Stimulated activated naive CD8-positive, alpha-beta T cell treated with anti-CD3 and anti-CD28 coated beads, Interleukin-15, Interleukin-2, amounts not matched to agents 100 U/mL and 50 U/mL, for 24 hours (primary cell): ENCODE measurements at places on chromosomes 4 and X.

GRCh38 chrX:16113978-16114565 is 9.3 kb upstream of the GRPR start:
- DNase-seq: no peak

GRCh38 chr4:45954276-45954675 is 169.6 kb downstream of the GABRG1 start:
- no peak for DNase-seq

DNA sequence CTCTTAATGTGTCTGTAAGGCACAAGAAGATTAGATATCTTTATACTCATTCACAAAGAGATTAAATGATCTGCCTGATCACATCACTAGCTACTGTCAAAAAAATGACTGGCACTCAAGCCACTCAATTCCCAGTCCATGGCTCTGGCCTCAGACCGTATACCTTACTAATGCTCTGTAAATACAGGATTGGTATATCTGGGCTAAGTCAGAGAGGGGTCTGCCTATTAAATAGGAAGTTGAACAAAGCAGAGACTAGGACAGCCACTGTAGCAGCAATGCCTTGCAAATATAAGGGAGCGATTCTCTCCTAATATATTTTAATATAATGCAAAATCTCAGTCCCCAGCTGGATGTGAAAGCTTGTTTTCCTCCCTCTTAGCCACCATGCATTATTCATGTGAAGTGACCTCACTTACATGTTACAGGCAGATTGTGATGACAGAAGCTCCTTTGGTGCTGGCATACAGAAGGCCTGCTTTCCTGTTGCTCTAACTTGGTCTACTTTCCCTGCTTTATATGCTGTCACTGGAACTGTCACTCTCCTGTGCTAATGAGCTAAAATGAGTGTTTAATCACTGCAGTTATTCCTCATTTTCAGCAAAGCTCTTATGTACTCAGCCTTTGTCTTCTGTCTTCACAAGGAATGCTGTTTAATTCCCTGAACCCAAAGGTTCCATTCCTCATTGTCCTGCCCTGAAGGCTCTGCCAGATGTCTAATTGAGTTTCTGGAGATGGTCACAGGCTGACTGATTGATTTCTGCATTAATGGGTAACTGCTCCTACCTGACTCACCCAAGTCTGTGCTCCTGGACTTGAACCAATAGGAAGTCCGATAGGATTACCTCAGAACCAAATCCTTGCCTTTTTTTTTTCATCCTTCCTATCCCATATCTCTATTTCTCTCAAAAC is 578.2 kb downstream of the KLHL13 start:
- no peak for DNase-seq

GRCh38 chrX:13473442-13474163 is 95.8 kb upstream of the EGFL6 start:
- no peak for DNase-seq

DNA sequence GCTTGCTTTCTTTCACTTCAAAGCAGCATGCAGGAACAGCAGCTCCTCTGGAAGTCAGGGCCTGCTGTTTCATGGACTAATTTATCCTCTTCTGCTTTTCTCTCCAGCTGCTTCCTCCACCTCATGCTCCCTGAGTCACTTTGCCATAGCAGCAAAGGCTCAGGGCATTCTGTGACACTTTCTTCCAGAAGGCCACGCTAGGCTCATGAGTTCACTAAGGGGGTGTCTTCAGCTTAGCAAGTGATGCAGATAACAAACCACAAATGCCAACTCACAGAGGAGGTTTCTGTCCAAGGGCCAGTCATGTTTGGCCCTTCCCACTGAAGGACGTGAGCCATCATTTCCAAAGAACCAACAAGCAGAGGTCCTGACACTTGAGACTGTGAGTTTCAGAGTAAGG is 200.2 kb downstream of the ADGRA3 start:
- DNase-seq: no peak

- DNase-seq: no peak
Measured at GRCh38 chr4:16694884-16695276, 203.6 kb downstream of the LDB2 start.

- no peak for DNase-seq
Measured at GRCh38 chrX:30814978-30815377, 74.1 kb downstream of the TAB3 start.

GRCh38 chr4:130632731-130633604 is 1537.0 kb downstream of the C4orf33 start:
- DNase-seq: no peak

GRCh38 chr4:135575041-135575440 is 1373.5 kb upstream of the PABPC4L start:
- no peak for DNase-seq

GRCh38 chr4:78753091-78753490 is 23.1 kb upstream of the BMP2K start:
- no peak for DNase-seq

GRCh38 chr4:3485011-3485791 is 22.1 kb downstream of the DOK7 start:
- no peak for DNase-seq

GRCh38 chr4:89653012-89653411 is 183.9 kb downstream of the SNCA start:
- no peak for DNase-seq

GRCh38 chr4:160495356-160495755 is 1392.5 kb downstream of the RAPGEF2 start:
- no peak for DNase-seq

GRCh38 chr4:168831585-168831918 is 178.5 kb downstream of the CBR4 start:
- no peak for DNase-seq

DNA sequence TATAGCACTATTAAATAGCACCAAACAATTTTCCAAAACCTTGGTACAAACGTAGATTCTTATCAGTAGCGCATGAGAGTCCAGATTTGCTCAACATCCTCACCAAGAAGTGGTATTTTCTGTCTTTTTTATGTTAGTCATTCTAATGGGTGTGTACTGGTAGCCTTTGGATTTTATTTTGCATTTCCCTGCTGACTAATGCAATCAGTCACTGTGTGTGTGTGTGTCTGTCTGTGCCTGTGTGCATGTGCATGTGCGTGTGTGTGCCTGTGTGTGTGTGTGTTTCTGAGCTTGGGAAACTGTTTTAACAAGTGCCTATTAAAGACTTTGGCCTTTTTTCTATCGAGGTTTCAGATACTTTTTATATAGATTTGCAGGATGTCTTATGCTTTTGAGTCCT is 82.2 kb upstream of the MAGEA10 start:
- no peak for DNase-seq

GRCh38 chrX:129779086-129779672 is 570 bp upstream of the SASH3 start:
- DNase-seq: no peak

GRCh38 chr4:159764343-159764952 is 661.6 kb downstream of the RAPGEF2 start:
- DNase-seq: no peak

DNA sequence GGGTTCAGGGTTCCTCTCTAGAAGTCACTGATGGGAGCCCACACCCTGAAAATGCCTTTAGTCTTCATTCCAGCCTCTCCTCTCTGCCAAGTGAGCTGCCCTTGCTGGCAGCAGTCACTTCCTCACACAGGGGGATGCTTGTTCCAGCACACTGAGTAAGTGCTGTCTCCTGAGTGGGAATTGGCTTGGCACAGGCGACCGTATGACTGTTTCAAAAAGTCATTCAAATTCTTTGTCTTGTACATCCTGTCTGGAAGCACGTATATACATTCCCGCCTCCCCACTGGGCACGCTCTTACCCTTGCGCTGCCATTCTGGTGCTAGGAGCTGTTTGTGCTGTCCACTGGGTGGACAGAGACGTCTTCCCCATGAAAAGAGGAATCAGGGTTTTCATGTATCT is 40.2 kb upstream of the CD99 start:
- DNase-seq: no peak

DNA sequence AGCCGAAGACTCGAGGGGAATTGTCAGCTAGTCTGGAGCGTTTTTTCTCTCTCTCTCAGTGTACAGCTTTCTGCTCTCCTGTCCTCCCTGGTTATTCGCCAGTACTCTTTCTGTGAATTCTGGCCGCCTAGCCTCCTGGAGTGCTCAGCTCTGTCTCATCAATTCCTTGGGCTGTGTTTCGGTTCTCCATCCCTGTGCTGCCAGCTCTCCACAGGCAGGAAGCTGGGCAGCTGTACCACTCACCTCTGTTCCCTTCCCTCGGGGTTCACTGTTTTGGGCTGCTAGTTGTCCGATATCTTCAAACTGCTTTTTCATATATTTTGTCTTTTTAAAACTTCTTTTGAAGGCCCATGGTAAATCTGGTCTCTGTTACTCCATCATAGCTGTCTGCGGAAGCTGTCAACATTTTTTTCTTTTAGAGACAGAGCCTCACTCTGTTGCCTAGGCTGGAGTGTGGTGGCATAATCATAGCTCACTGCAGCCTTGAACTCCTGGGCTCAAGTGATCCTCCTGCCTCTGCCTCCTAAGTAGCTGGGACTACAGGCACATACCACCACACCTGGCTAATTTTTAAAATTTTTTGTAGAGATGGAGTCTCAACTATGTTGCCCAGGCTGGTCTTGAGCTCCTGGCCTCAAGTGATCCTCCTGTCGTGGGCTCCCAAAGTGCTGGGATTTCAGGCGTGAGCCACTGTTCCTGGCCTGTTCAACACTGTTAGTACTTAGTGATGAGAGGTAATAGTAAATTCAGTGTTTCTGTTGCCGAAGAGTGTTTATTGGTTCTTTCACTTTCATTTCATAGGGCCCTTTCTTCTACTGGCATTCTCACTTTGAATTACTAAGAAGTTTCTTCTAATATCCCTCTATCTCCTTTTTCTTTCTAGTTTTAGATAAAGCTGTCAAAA is 18.6 kb downstream of the ZCCHC4 start:
- DNase-seq: no peak

DNA sequence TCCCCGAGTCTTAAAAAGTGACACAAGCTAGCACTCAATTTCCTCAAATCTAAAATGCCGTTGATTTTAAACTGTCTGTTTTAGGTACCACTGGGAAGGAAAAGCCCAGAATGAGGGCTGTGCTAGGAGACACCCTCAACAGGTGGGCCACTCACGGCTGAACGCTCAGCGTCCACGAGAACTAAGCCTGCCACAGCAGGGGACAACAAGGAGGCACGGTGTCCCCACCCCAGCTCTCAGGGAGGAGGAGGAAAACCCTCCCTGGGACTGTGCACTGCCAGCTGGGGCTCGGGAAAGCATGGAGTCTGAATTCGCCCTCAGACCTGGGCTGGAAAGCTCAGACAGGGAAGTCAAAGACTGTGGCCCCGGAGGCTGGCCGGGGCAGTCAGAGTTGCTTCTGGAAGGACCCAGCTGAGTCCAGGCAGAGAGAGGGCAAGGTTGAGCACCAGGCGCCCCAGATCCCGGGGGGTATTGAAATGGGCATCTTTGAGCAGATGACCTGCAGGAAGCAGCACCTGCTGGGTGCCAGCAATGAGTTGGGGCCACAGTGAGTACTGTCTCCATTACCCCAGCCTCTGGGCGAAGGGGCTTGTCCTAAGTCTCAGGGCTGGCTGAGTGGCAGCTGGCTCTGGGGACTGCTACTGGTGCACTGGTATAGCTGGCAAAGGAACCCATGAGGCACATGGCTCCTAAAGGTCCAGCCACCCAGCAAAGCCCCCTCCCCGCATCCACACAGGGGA is 769 bp upstream of the CPZ start:
- no peak for DNase-seq

DNA sequence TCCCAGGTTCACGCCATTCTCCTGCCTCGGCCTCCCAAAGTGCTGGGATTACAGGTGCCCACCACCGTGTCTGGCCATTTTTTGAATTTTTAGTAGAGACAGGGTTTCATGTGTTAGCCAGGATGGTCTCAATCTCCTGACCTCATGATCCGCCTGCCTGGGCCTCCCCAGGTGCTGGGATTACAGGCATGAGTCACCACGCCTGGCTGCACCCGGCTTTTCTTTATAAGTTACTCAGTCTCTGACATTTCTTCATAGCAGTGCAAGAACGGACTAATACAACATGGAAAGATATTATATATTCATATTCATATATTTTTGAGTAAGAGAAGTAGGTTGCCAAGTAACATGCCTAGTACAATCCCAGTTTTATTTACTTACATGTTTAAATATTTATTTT is 22.9 kb downstream of the SHROOM3 start:
- DNase-seq: no peak

DNA sequence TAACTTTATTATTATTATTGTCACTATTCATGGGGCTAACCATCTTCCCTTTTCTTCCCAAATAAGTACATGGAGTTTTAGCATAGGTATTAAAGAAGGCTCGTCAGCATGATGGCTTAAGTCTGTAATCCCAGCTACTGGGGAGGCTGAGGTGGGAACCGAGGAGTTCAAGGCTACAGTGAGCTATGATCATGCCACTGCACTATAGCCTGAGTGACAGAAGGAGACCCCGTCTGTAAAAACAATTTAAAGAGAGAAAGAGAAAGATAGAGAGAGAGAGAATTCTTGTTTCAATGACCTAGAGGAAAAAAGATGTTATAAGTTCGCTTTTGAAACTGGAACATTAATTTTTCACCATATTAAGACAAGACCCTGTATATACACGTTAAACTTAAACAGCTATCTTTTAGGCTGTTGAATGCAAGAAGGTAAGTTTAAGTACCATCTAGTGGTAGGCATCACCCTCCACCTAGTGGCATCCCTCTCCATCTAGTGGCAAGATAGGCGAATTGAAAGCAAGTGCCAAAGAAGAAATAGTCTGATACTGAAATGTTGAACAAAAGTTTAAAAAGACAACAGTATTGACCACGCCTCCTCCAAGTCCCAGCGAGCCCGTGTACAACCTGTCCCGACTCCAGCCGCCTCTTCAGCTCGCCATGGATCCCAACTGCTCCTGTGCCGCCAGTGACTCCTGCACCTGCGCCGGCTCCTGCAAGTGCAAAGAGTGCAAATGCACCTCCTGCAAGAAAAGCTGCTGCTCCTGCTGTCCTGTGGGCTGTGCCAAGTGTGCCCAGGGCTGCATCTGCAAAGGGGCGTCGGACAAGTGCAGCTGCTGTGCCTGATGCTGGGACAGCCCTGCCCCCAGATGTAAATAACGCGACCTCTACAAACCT is 26.0 kb upstream of the YTHDC1 start:
- peak; percentile 19 for DNase-seq
